ENCODE measurements at places on chromosomes 4 and X.

- no peak for DNase-seq
These were observed 267.8 kb upstream of the ANKRD50 start for GRCh38 chr4:124980276-124980752.

DNA sequence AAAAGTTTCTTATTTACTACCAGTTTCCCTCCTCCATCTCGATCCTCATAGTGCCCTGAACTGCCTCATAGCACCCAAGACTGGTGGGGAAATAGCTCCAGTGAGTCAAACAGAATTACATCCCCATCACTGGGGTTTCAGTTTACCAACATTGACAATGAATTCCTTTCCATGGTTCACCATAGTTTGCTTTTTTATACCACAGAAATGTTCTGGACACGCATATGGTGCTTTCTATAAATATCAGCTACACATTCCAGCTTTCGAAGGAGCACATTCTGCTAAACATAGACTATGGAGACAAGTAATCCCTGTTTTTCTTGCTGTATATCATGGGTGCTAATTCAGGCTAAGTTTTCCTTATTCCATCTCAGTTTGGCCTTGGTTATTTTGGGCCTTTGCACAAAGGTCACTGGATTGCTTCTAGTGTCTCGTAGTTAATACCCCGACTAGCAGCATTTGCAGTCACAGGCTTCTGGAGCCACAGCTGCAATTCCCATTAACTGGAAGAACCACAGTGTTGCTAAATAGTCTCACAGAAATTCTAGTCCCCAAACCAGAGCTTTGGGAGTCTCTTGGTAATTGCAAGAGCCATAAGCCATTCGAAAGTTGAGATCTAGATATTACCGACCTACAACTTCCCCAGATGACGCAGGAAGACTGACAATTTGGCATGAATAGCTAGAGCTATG is 53.4 kb upstream of the TRPC3 start:
- no peak for DNase-seq

- no peak for DNase-seq
These were observed 91.0 kb downstream of the ARHGAP24 start for GRCh38 chr4:85565761-85566480.

- no peak for DNase-seq
These were observed 48.3 kb upstream of the TMEM150C start for GRCh38 chr4:82610041-82610440.

DNA sequence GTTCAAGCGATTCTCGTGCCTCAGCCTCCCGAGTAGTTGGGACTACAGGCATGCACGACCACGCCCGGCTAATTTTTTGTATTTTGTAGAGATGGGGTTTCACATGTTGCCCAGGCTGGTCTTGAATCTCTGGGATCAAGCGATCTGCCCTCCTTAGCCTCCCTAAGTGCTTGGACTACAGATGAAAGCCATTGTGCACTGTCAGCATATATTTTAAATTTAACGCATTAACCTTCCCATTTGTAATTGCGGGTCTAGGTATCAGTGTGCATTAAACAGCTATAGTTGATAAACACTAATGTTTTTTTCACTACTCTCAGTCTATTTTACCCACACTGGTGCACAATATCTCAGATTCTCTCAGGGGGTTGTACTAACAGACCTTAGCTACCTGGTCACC is 1930.8 kb downstream of the C4orf33 start:
- DNase-seq: no peak

DNA sequence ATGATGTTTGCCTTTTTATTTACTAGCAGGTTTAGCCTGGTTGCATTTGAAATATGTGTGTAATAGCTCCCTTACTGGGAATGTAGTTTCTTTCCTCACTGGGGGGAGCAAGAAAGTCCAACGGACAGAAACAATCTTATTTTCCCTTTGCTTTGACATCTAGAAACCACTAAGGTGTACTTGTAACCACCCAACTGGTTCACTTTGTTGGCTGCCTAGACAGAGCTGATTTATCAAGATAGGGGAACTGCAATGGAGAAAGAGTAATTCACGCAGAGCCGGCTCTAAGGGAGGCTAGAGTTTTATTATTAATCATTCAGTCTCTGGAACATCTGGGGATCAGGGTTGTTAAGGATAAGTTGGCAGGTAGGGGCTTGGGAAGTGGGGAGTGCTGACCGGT is 30.3 kb downstream of the XG start:
- DNase-seq: no peak

DNA sequence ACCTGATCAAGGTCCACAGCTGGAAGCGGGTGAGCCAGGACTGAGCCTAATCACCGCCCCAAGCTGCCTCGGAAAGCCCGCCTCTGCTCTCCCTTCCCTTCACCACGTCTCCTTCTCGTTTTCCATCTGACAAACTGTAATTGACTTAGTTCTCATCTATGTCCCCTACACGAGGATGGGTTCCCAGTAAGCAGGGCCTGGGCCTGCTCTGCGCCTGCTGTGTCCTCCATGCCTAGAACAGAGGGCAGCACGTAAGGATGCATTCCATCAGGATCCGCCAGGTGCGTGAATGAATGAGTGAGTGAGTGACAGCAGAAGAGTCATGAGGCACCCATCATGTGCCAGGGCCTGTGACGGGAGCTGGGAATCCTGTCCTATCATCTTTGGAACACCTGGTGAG is 86.7 kb downstream of the JAKMIP1 start:
- DNase-seq: no peak

DNA sequence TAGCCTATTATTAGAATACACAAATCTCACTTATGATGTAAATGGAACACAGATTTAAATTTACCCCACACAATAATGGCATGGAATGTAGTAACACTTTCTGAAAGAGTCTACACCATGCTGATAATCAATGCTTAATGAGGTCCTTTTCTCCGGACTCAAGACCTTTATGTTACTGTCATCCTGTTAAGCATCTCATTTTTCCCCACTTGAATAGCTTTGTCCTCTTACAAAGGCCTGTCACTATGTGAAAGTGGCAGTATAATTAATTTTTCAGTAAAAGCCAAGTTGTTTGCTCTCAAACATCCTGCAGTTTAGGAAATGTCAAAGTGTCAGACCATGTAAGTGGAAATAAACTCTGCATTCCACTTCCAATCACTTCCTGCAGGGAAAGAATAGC is 96.4 kb downstream of the GPC3 start:
- DNase-seq: no peak

DNA sequence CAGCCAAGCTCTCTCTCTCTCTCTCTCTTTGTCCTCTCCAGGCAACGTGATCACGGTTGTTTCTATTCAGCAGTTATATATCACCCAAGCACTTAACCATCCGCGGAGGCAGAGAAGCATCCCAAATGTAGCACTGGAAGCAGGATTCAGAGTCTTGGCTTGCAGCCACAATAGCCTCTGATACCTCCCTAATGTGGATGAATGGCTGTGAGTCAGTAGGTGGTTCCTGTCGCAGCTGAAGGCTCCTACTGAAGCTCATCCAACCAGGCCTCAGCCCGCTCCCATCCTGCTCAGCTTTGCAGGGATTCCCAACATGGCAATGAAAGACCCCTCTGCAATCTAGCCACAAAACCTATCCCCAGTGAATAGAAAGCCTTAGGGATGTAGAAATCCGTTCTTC is 5.1 kb downstream of the HS6ST2 start:
- DNase-seq: no peak

GRCh38 chrX:51420610-51421009 is 75.8 kb downstream of the NUDT11 start:
- DNase-seq: peak; percentile 1

DNA sequence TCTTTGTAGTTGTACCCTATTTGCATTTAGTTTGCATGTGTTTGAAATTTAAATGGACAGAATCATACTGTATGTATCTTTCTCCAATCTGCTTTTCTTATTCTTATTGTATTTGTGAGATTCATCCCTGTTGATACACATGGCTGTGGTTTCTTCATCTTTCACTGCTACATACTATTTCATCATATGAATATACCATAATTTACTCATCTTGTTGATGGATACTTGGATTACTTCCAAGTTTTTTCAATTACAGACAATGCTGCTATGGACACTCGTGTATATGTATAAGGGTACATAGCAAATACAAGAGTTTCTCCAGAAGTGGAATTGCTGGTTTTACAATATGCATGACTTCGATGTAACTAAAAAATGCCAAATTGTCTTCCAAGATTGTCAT is 11.8 kb upstream of the KLHL8 start:
- no peak for DNase-seq

- no peak for DNase-seq
These were observed 642.0 kb downstream of the MID1IP1 start for GRCh38 chrX:39443240-39443639.

Measured in effector CD8-positive, alpha-beta T cell (primary cell).